ENCODE measurements at places on chromosomes 16 and 17.
A peak's percentile ranks its signal among the peaks of the same experiment; 100 is the strongest.

GRCh38 chr17:42695500-42695899 lies 13.2 kb downstream of the CNTNAP1 start:
- no peak for DNase-seq

DNA sequence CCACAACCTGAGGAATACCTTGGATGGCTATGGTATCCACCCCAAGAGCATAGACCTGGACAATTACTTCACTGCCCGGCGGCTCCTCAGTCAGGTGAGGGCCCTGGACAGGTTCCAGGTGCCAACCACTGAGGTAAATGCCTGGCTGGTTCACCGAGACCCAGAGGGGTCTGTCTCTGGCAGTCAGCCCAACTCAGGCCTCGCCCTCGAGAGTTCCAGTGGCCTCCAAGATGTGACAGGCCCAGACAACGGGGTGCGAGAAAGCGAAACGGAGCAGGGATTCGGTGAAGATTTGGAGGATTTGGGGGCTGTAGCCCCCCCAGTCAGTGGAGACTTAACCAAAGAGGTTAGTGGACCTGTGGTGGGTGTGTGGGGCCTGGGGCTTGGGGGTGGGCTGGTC lies 3.1 kb downstream of the NFE2L1 start:
- DNase-seq = no peak

GRCh38 chr17:82775001-82775823 lies 23.3 kb downstream of the TBCD start:
- peak; percentile 79 for DNase-seq

DNA sequence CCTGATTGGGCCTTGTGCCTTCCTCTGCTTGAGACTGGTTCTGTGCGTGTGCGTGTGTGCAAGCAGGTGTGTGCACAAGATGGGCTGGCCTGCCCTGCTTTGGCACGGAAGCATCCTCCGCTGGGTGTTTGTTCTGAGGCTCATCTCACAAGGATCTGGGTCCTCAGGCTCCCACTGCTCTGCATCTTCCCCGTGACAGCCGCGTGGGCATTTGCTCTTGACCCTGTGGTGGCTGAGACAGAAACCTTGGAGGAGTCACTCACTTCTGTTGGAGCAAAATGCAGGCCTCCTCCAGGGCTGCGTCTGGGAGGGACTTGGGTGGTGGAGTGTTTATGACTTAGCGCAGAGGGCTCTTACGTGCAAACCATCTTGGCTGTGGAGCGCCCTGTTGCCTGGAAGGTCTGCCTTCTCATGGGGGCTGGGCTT lies 119.2 kb downstream of the RPTOR start:
- no peak for DNase-seq

DNA sequence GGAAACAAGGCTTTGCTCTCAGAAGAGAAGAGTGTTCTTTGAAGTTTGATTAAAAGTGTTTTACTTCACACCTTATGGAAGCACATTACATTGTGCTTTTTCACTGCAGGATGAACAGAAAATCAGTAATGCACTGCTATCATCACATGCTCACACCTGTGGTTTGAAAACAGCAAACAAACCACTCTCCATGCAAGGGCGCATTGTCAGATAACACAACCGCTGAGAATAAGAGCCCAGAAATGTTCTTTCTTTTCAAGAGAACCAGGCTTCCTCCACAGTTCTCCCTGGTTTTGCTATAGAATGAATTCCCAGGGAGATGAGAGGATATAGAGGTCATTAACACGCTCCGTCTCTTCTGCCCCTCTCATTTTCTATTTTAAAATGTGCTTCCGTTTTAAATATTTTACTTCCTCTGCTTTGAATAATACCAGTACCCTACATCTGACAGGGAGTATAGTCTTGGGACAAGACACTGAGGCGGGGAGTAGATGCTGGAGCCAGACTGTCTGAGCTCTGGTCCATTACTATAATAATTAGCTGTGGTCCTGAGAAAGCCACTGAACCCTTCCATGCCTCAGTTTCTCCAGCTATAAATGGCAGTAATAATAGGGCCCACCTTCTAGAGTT lies 71.6 kb downstream of the CDK5R1 start:
- DNase-seq = no peak

DNA sequence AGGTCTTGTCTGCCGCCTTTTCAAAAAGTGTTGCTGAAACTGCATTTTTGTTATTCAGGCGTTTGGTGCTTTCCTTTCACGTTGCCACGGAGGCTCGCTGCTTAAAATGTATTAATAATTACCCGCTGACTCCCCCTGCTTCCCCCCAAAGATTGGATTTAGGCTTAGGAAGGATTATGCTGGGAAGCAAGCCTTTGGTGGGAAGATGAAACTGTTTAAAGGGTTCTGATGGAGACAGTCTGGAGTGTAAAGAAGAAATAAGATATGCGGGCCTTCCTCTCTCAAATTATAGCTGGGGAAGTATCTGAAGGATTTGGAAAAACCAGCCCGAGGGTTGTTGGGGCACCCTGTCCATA lies 1.1 kb downstream of the KSR1 start:
- no peak for DNase-seq

DNA sequence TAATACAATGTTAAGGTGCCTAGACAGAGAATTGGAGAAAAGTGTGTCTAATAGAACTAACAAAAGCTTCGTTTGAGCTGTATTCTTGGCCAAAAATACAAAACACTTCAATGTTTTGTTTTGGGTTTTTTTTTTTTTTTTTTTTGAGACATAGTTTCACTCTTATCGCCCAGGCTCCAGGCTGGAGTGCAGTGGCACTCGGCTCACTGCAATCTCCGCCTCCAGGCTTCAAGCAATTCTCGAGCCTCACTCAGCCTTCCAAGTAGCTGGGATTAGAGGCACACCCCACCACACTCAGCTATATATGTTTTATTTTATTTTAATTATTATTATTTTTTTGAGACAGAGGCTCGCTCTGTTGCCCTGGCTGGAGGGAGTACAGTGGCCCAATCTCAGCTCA lies 38.3 kb upstream of the CARMIL2 start:
- DNase-seq = no peak

GRCh38 chr16:68332411-68333121 lies 21.7 kb downstream of the PRMT7 start:
- no peak for DNase-seq

DNA sequence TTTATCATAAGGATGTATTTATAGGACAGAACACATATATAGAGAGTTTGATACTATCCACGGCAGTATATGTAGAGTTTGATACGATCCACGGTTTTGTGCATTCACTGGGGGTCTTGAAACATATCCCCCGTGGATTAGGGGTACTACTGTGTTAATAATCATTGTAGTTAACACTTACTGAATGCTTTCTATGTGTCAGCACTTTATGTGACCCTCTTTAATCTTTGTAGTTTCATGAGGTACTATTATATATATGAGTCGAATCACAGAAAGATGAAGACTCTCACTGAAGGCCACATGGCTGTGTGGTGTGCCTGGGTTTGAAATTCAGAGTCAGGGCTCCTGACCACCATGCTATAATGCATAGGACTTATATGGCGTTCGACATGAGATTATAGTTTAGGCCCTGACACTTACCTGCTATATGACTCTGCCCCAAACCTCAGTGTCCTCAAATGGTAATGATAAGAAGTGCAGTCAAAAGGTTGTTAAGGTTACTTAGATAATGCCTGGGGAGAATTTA lies 4.3 kb upstream of the HEATR6 start:
- DNase-seq = no peak

GRCh38 chr17:50853781-50854180 lies 12.4 kb downstream of the TOB1 start:
- DNase-seq = no peak

DNA sequence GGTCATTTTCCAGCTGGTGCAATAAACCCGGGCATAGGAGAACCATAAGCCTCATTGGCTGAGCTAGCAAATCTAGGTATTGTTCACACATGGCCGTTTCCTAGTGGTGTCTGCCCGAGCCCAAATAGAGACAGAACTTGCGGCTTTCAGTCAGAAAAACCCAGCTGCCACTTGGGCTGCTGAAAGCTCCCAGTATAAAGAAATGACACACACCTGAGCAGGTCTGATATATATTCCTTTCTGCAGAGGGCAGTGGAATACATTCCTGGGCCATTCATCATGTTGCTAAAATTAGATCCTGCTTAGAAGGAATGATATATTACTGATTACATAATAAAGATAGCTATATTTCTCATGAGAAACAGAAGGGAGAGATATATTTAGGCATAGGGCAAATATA lies 83.9 kb upstream of the IRX5 start:
- peak; percentile 23 for DNase-seq

All from T47D (cell line).